ENCODE measurements at places on chromosomes 4 and X. TPM values are rescaled to one million over a fixed set of nuclear protein-coding genes. Genes with fewer than 3 reads are reported as not detected.

The FGA gene
- total RNA-seq = not detected

- no peaks in the 10 kb centered on the region for H3K27me3 ChIP-seq
- H3K4me1 ChIP-seq = no peaks in the 10 kb centered on the region
- no peak overlapping the region for H3K27ac ChIP-seq
- H3K4me3 ChIP-seq = no peak overlapping the region
- no peaks in the 10 kb centered on the region for H3K36me3 ChIP-seq
Measured at GRCh38 chr4:18881556-18881955, 860.0 kb upstream of the LCORL start.

DNA sequence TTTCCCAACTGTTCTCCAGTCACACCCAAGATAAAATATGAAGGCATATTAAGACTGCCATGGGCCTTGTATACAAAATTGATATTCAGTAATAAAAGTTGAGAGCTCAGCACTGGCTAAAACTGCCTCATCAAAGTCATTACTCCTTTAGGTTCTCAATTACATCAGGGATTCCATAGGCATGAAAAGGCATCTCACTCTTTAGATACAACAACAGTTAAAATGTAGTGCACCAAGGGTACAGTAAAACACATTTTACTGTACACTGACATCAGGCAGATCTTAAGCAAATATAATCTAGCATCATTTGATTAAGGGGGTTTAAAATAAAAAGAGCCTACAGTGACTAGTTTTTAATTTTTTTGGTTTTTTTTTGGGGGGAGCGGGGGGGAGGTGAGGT, 107.7 kb downstream of the PPP3CA start:
- no peaks in the 10 kb centered on the region for H3K4me1 ChIP-seq
- H3K27me3 ChIP-seq = no peaks in the 10 kb centered on the region
- H3K36me3 ChIP-seq = no peaks in the 10 kb centered on the region
- no peak for DNase-seq
- H3K4me3 ChIP-seq = no peak overlapping the region
- H3K27ac ChIP-seq = no peak overlapping the region

DNA sequence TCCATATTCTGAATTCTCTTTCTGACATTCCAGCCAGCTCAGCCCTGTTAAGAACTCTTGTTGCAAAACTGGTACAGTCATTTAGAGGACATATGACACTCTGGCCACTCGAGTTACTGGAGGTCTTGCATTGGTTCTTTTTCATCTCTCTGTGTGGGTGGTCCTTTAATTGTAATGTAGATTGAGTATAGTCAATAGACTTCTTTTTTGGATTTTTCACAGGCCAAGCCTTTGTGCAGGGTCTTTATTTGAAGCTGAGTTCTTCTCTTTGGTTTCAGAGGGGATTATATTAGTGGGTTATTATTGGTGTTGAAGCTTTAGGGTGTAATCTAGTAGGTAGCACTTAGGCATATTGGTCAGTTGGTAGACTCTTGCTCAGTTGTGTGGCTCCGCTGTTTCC, 118.0 kb upstream of the GIMD1 start:
- H3K4me1 ChIP-seq = no peaks in the 10 kb centered on the region
- no peak overlapping the region for H3K4me3 ChIP-seq
- DNase-seq = no peak
- no peak overlapping the region for H3K27ac ChIP-seq
- H3K36me3 ChIP-seq = no peaks in the 10 kb centered on the region

DNA sequence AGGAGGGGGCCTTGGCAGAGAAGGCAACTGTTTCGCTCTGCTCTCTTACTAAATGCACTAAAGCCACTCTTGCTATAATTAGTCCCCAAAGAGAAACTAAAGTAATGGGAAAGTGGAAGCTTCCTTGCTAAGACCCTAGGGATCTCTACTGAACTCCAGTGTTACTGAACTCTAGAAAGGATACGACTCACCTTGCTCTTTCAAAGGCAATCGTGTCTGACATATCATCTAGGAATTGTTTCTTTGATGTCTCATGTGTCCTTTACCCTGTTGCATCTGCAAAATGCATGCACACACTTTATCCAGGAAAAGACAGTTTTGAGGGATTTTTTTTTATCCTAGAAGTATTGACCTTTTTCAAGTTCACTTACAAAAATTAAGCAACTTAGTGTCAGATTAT, 148.1 kb upstream of the FAM9B start:
- no peak overlapping the region for H3K27ac ChIP-seq
- no peaks in the 10 kb centered on the region for H3K4me1 ChIP-seq
- H3K4me3 ChIP-seq = no peak overlapping the region
- H3K27me3 ChIP-seq = no peaks in the 10 kb centered on the region

- no peaks in the 10 kb centered on the region for H3K4me1 ChIP-seq
- H3K27me3 ChIP-seq = no peaks in the 10 kb centered on the region
- no peak for DNase-seq
- no peak overlapping the region for H3K4me3 ChIP-seq
- no peak overlapping the region for H3K27ac ChIP-seq
- H3K36me3 ChIP-seq = peaks cover 17% of the 10 kb centered on the region
Measured at GRCh38 chr4:152348670-152349069, 187.2 kb downstream of the FBXW7 start.

All from CD4-positive, alpha-beta T cell (primary cell).